ENCODE measurements at places on chromosomes 16 and 17.
A peak's percentile ranks its signal among the peaks of the same experiment; 100 is the strongest.

- DNase-seq: no peak
Observed at GRCh38 chr16:86701286-86701975, 123.1 kb downstream of the FOXL1 start.

DNA sequence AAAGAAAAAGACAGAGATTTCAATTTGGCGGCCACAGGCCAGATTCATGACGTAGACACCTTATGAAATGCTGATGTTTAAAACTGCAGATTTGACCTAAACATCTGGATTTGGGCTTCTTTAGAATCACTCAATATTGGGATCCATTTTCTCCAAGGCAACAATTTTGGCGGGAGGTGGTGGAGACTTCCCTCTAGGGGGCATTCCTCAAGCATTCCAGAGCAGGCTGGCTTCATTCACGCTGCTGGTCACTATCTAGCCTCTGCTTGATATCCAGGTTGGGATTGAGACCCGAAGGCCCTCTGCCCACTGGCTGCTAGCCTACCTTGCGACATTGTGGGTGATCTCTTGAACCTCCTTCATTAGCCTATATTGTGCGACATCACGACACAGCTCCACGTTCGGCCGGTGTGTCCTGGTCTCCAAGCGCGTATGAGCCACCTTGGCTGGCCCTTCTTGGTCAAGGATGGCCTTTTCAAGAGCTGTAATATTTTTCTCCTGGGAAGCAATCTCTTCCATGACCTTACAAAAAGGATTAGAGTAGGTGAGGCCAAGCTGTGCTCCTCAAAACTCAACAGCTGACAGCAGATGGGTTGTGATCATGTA lies 24.5 kb downstream of the FBXO39 start:
- peak; percentile 28 for DNase-seq

DNA sequence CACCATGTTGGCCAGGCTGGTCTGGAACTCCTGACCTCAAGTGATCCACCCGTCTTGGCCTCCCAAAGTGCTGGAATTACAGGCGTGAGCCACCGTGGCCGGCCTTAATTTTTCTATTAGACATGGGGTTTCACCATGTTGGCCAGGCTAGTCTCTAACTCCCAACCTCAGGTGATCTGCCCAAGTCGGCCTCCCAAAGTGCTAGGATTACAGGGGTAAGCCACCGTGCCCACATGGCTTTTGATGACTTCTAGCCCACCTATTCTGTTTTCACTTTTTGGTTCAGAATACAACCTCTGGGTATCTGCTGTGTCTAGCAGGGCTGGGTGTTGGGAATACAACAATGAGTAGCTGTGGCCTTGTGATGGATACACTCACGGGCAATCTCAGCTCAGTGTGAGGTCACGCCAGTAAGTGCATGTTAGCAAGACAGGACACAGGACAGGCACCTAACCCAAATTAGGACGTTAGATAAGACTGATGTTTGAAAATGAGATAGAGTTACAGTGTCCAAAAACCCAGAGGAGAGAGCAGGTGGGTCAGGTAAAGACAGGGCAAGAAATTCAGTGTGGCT lies 14.1 kb upstream of the YWHAE start:
- DNase-seq: no peak

DNA sequence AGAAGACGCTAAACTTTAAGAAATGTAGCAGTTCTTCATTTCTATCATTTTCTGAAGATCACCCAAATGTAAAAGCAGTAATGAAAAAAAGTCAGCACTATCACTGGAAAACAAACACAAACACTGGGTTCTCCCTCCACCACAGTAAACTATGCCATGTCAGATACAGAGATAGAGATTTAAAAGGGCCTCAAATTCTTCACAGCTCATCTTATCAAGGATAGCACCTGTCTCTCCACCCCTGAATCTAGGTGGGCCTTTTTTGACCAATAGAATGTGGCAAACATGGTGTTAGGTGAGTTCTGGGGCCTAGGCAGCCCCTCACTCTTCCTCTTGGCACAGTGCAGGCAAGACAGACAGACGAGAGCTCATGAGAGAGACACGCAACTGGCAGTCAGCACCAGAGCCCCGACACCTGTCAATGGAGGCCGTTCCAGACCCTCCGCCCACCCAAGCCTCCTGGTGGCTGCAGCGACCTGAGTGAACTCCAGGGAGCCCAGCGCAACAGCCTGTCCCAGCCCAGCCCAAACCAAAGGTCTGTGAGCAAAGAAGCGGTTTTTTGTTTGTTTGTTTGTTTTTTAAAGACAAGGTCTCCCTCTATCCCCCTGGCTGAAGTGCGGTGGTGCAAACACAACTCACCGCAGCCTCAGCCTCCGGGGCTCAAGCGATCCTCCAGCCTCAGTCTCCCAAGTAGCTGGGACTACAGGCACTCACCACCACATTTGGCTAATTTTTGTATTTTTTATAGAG lies 79.8 kb downstream of the TBC1D16 start:
- peak; percentile 37 for DNase-seq

DNA sequence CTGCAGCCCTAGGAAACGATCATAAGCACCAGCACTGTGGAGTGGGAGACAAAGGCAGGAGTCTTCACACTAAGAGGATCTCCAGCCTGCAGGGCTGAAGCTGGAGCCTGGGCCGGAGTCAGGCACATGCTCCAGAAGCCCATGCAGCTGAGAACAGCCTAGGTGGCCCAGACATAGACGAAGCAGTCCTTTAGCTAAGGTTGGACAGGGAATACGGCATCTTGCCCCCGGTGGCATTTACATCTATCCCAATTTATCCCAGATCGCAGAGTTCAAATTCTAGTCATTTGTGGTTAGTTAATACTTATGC lies 13.9 kb downstream of the TSPOAP1 start:
- DNase-seq: peak; percentile 11

- DNase-seq: no peak
Observed at GRCh38 chr16:77409311-77409710, 25.5 kb downstream of the ADAMTS18 start.

- peak; percentile 88 for DNase-seq
Observed at GRCh38 chr17:17782523-17783115, 54.2 kb downstream of the SREBF1 start.

- peak; percentile 87 for DNase-seq
Observed at GRCh38 chr17:1713878-1714426, 3.8 kb upstream of the TLCD2 start.

Measured in H7 (cell line).